ENCODE measurements at places on chromosomes 2 and 18.
A peak's percentile ranks its signal among the peaks of the same experiment; 100 is the strongest.

DNA sequence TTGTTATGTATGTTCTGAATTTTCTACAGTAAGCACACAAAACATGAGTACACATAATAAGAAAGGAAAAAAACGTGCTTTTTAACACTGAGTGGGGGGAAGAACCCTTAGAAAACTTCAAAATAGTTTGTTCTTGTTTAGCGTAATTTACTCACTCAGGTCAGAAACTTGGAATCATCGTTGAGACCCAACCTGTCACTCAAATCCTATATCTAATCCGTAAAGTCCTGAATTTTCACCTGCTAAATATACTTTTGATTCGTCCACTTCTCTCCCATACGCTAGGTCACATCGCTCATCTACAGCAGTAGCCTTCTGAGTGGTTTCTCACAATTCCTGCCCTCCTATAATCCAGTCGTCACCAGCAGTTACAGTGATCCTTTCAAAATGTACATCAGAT, 767 bp downstream of the TPRKB start:
- no peak for DNase-seq

DNA sequence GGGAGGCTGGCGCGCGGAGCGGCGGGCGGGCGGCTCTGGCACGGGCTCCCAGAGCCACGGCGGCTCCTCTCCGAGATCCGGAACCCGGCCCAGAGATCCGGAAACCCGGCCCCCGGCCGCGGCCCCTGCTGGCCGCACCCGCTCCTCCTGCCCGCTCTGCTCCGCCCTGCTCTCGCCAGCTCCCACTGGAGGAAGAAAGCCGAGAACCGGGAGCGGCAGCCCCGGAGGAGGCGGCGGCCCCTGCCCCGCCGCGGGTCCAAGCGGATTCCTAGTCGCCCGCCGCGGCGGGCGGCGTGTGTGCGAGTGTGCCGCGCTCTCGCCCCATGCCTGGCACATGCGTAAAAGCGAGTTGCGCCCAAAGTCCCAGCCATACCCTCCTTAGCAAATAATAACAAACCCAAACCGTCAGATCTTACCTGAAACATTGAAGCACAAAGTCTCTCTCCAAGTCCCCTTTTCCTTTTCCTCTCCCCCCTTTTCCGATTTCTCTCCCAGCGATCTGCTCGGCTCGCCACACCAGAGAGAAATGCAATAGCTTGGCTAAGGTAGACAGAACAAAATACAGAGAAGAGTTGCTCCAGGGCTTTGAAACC, 108.7 kb upstream of the KCTD1 start:
- DNase-seq: peak; percentile 64

- DNase-seq: no peak
These were observed 8.6 kb downstream of the CHN1 start for GRCh38 chr2:174996622-174997021.

DNA sequence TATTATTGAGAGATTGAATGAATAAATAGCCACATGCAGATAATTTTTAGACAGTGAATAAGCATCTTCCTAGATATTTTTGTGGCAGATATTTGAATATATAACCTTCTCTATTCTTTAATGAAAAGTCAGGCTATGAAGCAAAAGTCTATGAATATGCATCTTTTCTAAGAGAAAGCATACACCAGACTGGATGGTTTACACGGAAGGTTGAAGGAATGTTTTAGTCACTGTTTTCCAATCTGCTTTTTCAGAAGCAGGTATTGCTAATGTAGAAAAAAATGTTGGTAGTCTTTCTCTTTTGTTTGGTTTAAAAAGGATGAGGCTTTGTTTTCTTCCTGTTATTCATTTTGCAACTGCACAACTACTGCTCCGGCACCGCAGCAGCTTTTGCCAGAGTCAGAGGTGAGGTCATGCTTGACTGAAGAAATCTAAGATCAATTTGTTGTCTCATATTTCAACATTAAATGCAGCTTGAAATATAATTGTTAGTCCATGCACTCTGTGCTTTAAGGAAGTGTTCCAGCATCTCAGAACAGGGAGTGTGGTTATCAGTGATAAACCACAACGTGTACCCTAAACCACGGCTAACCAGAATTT, 1540.8 kb upstream of the PIK3C3 start:
- DNase-seq: peak; percentile 5

DNA sequence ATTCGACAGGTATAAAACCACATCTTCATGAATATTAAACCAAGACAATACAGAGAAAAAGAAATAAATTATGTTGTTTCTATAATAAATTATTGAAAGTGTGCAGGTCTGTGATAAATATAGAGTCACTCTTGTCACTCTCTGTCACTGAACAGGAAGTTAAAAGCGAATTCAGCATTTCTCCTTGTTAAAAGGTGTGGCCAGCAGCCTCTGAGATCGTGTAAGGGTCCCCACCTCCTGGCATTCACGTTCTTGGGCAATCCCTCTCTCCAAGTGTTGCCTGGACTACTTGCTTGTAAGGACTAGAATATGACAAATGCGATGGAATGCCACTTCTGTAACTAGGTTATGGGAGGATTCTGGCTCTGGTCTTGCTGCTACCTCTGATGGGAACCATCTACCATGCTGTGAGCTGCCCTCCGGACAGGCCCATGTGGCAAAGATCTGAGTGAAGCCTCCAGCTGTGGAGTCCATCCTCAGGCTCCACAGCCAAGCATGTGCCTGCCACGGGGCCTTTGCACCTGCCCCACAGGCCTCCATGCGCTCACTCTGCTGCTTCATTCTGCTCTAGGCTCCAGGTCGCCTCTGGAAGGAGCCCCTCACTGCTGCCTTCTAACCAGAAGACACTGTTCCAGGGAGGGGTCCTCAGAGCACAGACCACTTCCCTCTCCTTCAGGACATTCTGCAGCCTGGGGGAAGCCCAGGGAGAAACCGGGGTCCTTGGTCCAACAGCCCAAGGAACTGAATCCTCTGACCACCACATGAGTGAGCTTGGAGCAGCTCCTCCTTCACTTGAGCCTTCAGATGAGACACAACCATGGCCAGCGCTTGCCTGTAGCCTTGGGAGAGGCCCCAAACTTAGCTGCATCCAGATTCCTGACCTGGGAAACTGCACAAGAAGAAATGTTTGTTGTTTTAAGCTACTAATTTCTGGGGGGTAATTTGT, 202.9 kb upstream of the HDAC4 start:
- no peak for DNase-seq

DNA sequence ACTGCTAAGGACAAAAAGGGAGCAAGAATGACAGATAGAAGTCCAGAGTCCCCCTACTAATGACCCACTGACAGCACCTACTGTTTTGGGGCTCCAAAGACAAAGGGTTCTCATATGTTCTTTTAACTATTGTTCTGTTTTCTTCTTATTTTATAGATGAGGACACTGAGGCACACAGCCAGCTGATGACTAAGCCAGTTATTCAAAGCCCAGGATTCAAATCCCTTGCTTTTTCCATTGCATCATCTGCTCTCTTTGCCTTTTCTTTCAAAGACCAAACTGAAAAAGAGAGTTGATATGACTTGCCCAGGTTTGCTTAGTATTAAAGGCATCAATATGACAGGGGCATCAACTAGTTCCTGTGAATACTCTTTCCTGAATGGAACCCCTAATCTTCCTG, 299.8 kb downstream of the LRATD1 start:
- no peak for DNase-seq

DNA sequence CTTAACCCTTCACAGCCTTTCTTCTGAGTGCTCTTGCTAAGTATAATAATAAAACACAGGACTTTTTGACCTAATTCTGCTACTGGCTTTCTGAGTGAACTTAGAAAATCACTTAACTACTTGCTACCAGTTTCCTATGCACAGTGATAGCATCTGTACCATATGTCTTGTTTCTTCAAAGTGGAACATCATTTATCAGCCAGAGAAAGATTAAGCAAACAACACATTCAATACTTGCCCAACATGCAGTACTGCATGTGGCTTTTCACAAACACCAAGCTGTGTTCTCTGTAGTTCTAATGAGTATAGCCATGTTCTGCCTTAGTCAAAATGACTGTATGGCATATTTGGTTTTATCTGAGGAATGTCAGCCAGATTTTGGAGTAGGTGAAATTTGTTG, 1286.6 kb upstream of the ZEB2 start:
- no peak for DNase-seq

GRCh38 chr2:4369826-4370419, 666.5 kb downstream of the DCDC2C start:
- no peak for DNase-seq

DNA sequence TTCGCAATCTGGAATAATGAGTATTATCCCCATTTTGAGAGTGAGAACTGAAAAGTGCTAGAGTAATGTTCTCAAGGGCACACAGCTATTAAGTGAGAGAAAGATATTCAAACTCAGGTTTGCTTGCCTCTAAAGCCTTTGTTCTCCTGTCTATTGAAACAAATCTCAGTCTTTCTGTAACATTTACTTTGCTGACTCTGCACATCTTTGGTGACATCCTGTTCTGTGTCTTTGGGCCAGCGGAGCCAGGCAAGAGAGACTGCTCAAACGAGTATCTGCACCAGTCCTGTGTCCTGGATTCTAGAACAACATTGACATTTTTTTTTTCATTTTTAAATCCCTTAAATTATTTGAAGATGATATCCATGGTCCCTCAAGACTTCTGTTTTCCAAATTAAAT, 1539.2 kb upstream of the PIK3C3 start:
- DNase-seq: no peak

DNA sequence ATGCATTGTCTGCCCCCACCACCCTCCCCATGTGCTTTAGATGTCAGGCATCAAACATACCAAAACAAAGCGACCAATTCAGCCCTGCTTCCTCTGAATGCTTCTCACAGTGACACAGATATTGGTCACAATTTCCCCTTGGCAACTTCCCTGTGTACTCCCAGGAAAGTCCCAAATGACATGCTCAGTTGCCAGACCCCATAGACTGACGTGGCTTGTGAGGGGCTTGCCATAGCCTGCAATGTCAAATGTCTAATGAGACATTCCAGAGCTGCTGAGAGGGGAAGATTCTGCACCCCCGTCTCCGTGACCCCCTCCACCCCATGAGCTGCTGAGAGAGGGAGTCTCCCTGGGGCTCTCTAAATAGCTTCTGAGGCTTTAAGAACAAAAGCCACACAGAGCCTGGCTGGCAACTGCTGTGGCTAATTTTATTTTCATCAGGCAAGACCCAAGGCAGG, 47.3 kb downstream of the RFTN2 start:
- peak; percentile 49 for DNase-seq

DNA sequence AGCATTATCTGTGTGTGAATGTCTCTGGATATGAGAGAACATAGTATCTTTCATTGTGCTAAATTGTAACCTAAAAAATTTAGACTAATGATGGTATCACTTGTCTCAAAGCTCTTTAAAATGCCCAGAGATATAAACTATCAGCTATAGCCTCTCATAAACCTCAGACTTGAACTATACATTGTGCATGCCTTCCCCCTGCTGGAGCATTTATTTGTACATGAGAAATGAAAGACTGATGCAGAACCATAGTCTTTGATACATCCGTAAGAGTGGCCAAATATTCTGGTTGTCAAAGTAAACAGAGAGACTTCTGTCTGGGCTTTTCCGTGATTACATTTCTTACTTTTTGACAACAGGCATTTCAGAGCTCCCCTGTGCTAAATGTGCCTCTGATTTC, 71.9 kb upstream of the CCDC68 start:
- no peak for DNase-seq

DNA sequence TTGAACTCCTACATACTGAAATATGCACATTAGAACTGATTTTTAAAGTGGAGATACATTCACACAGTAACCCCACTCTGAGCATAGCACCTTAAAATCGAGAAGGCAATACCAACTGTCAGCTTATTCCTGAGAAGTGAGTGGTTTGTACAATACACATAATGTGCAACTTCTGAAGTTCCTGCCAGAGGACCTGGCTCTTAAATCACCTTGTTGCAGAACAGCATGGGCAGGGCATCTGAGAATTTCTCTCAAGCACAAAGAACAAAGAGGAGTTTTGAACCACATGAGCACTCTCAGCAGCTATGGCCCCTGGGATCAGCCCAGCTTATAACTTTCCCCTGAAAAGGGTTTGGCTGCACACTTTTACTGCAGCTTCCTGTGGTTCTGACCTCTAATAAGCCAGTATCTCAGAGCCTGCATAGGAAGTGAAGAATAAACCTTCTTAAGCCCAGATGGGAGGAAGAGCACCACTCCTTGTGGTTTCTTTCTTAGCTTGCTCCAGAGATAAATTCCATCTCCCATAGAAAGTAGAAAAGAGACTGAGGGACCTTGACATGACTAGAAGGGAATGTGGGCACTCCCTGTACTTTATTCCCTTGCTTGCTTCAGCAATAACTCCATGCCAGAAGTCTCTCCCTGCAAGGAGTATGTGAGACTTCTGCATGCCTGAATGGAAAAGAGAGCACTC, 862.3 kb downstream of the SUCLG1 start:
- peak; percentile 42 for DNase-seq

DNA sequence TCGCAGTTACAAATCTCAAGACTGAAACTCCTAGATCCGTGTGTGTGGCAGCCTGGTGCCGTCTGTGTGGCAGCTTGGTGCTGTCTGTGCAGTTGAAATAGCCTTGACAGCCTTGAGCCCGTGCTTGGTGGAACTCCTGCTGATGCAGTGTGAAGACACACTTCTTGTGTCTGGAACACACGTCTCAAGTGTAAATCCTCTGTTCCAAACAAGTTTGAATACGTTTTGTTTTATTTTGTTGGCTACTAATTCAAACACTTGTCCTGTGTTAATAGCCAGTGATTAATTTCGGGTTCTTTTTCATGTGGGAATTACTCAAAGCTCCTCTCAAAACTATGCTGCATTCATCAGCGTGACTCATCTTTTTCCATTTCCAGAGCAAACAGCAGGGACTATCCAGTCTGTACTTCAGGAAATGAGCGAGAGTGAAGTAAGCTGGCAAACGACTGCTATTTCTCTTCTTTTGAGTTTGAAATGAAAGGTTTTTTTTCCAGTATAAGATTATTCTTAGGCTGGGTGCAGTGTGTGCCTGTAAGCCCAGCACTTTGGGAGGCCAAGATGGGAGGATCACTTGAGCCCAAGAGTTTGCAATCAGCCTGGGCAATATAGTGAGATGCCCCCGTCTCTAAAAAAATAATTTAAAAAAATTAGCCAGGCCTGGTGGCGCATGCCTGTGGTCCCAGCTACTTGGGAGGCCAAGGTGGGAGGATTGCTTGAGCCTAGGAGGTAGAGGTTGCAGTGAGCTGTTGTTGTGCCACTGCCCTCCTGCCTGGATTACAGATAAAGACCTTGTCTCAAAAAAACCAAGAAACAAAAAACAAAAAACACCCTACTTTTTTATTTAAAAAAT, 152.9 kb downstream of the SPP2 start:
- peak; percentile 97 for DNase-seq

- DNase-seq: no peak
These were observed 19.7 kb upstream of the SCG2 start for GRCh38 chr2:223621901-223622300.

DNA sequence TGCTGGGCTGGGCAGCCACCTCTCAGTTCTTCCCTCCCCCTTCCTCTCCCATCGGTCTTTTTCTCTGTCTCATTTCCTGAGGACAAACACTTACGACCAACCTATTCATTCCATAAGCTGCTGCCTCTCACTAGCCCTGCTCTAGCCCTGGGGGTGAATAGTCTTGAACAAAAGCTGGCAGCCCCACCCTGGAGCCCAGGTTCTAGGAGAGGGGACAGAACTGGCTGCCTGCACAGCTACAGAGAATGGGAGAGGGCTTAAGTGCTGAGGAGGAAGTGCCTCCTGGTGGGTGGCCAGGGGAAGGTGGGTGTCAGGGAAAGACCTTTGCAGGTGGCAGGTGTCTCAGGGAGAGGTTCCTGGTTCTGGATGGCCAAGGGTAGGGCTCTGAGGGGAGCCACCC, 22.8 kb downstream of the ANO7 start:
- DNase-seq: no peak
